Tibial nerve (tissue), 4 donors: ENCODE measurements at places on chromosomes 6 and 20.
A peak's percentile ranks its signal among the peaks of the same experiment; 100 is the strongest.

GRCh38 chr20:24781418-24781980, 167.6 kb upstream of the CST7 start:
- DNase-seq: no peak

GRCh38 chr6:145789443-145789842, 25.2 kb downstream of the FBXO30 start:
- DNase-seq: no peak

- DNase-seq: no peak
Observed at GRCh38 chr20:6384380-6384779, 261.6 kb upstream of the FERMT1 start.

DNA sequence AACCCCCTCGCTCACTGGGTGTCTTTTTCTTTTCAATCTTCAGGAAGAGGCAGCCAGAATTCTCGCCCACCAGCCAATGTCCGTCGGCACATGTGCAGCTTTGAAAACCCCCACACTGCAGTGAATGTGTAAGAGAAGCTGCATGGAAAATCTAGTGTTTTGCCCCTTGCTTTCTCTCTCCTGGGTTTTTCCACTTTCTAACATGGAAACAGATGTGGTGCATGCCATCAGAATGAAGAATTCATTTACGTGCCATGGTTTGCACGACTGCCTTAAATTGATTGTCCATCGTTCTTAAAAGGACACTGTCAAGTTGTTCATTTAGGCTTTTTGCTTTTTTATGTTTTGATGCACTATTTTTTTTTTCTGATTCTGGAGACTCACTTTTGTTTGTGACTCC, 117.1 kb upstream of the RAB32 start:
- DNase-seq: no peak

- no peak for DNase-seq
Observed at GRCh38 chr6:111817451-111818120, 55.7 kb downstream of the FYN start.

DNA sequence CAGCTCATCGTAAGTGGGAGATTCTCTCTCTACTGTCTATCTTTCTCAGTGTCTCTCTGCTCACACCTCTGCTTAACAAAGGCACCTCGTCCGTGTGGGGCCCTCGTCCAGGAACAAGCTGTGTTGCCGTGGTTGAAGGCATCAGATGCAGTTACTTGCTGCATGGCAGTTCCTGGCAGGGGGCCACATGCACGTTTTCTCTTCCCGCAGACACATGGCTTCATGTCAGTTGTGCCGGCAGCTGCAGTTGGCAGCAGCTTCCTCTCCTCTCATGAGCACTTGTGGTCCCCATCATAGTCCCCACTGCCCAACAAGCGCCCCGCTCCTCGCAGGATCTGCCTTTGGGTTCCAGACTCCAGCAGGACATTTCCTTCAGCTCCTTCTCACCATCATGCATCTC, 7.1 kb upstream of the AFDN start:
- no peak for DNase-seq

DNA sequence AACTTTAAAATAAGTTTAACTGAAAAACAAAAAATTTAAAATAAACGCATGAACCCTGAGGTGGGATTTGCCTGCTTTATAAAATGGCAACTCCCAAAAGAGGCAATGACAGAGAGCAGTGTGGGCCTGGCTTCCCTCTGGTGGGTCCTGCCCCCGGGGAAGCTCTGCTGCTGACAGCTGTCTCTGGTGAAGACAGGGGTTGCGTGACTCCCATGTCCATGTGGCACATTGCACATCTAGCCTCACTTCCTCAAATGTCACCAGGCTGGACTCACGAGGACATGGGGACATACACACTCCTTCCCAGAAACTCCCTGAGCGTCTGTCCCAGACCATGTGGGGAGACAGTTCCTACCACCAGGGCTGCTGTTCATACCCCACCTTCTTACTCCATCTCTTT, 66.2 kb downstream of the ABHD12 start:
- peak; percentile 52 for DNase-seq

DNA sequence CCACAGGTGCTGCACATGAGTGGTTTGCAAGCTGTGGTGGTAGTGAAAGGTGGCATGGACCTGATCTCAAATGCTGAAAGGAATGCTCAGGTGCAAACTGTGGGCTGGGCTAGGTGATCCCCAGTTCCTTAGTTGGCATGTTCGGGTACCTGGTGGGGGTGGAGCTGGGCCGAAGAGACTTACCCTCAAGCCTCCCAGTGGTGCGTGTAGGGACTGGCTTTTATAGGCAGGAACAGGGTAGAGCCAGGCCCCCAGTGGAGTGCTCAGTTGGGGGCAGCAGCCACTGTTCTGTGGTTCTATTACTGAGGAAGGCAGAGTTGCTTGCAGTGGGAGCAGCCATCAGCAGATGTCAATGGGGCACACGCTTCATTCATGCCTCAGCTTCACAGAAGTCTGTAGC, 399.8 kb downstream of the HTR1B start:
- DNase-seq: no peak

- no peak for DNase-seq
Observed at GRCh38 chr20:60687213-60687612, 564.8 kb upstream of the CDH4 start.

DNA sequence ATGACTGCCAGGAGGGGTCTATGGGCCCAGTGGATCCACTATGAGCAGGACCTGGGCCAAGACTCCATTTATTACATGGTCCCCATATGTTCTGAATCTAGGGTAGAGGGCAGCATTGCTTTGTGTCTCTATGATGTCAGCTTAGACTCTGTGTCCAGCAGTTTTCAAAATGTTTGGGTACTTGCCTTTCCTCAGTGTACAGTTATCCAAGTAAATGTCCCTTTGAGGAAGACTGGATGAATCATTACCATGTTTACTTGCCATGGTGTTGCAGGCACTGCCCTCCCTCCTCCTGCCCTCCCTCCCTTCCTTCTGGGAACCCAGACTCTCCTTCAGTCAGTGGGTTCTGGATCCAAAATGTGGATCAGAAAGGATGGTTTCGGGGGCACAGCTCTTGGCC, 108.6 kb downstream of the NRN1 start:
- no peak for DNase-seq

GRCh38 chr20:43188861-43189553, 699 bp downstream of the PTPRT start:
- no peak for DNase-seq

- DNase-seq: no peak
Observed at GRCh38 chr6:121405306-121405705, 30.1 kb upstream of the GJA1 start.

DNA sequence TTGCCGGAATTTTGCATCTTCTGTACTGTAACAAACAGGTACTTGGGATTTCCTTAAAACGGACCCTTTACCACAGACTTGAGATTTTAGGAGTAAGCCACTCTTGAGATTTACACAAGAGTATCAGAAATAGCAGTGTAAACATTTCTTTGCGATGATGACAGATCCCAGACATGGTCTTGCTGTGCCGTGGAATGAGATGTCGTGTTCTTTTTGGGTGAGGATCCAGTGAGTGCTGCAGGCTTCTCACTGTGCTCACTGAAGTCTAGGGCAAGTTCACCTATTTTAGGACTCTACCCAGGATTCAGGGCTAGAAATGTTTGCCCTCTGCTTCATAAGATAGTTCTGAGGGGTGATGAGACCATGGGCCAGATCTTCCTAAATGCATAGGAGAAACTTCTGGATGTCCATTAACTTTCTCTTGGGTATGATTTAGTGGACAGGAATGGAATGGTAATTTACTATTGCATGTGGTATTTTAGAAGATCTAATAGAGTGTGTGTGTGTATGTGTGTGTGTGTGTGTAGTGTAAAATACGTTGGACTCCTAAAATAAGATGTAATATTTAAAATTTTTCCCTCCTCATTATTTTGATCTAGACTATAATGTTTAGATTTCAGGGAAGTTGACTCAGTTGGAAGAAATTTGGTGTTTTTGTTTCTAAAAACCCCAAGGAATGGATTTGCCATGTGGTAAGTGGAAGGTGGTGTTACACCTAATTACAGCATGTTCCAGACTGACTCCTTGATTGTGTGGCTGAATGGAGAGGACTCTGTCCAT, 8.5 kb downstream of the LRRC1 start:
- DNase-seq: no peak

GRCh38 chr20:22717466-22717865, 133.1 kb upstream of the FOXA2 start:
- no peak for DNase-seq

DNA sequence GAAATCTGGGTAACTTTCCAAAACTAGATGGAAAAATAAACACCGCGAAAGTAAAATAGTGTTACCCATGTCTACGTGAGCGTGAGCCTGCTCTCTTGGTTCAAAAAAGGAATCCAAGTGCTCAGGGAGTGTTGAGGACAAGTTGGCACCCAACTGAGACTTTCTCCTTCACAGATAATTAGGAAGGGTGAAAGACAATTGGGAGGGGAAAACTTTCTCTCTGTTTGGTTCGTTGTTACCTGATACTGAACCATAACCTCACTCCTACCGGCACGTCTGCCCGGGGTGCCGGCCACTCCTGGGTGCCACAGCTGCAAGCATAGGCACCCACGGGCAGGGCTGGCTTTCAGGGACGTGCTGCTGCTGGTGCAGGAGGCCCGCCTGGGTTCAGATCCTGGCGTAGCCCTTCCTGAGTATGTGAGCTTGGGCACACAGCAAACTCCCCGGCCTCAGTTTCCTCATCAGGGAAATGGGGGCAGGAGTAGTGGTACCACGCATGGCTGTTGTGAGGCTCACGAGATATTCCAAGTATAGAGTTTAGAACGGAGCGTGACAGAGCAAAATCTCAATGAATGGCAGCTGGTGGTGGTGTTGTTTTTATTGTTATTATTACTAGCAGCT, 38.2 kb upstream of the PMEPA1 start:
- no peak for DNase-seq

GRCh38 chr6:170363255-170363654, 56.7 kb downstream of the FAM120B start:
- DNase-seq: no peak

DNA sequence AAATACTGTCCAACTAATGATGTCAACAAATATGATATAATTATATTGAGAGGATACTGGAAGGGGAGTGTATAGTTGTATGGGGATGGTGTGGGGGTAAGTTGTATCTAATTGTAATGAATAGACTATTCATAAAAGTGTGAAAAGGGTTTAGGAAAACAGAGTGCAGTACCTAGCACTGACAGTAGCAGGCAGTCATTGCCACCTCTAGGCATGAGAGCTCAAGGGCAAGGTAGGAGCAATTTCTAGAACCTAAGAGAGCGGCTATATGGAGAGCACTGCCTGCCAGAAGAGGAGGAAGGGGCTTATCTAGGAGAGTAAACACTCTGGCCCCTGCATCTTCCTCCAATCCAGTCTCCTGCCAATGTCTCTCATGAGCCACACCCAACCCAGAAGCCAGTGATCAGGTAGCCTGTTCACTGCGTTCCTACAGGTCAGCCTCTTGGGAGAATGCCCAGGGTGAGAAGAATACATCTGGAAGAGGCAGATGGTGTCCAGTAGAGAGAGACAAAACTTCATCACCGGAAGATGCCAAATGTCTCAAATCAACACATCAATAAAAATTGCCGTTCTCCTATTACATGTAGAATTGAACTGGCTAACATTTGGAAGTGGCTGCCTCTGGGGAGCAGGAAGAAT, 200.0 kb downstream of the LY86 start:
- no peak for DNase-seq

GRCh38 chr6:125985522-125985921, 818 bp upstream of the TRMT11 start:
- DNase-seq: no peak

GRCh38 chr6:111591370-111591900, 14.2 kb downstream of the TRAF3IP2 start:
- peak; percentile 87 for DNase-seq

- no peak for DNase-seq
Observed at GRCh38 chr6:41258196-41258493, 28.3 kb downstream of the TREM1 start.

- no peak for DNase-seq
Observed at GRCh38 chr6:68738039-68738438, 103.0 kb downstream of the ADGRB3 start.

GRCh38 chr6:33957892-33958525, 154.2 kb upstream of the MLN start:
- DNase-seq: no peak

- no peak for DNase-seq
Observed at GRCh38 chr6:93567164-93567563, 147.8 kb upstream of the EPHA7 start.

- DNase-seq: no peak
Observed at GRCh38 chr6:129744201-129744879, 34.4 kb upstream of the ARHGAP18 start.

DNA sequence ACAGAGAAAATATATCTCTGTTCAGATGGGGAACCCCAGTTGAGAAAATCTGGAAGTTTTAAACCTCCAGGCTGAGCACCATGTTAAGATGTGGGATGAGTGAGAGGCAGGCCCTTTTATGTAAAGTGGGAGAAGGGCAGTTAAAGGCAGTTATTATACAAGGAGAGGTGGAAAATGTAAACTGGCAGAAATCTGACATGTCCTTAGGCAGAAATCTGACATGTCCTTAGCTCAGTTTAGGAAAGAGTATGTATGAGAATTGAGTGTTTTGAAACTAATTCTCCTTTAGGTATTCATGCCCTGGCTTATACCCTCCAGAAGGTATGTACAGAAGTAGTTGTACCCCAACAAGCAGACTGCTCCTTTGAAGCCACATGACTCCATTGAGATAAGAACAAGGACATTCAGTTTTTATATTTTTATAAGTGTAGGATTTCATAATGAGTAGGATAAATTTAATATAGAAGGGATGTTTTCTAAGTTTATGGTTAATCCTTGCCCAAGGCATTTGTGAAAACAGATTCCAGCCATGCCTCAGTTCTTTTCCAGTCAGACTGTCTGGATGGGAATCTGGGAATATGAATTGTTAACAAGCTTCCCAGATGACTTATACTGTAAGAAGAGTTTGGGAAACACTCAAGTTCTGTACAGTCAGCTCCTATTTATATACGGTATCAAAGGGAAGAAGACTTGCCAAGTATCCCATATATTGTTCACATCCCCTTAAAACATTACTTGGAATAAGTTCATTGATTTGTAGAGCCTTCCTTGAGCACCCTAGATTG, 87.7 kb downstream of the SCAND1 start:
- DNase-seq: no peak

DNA sequence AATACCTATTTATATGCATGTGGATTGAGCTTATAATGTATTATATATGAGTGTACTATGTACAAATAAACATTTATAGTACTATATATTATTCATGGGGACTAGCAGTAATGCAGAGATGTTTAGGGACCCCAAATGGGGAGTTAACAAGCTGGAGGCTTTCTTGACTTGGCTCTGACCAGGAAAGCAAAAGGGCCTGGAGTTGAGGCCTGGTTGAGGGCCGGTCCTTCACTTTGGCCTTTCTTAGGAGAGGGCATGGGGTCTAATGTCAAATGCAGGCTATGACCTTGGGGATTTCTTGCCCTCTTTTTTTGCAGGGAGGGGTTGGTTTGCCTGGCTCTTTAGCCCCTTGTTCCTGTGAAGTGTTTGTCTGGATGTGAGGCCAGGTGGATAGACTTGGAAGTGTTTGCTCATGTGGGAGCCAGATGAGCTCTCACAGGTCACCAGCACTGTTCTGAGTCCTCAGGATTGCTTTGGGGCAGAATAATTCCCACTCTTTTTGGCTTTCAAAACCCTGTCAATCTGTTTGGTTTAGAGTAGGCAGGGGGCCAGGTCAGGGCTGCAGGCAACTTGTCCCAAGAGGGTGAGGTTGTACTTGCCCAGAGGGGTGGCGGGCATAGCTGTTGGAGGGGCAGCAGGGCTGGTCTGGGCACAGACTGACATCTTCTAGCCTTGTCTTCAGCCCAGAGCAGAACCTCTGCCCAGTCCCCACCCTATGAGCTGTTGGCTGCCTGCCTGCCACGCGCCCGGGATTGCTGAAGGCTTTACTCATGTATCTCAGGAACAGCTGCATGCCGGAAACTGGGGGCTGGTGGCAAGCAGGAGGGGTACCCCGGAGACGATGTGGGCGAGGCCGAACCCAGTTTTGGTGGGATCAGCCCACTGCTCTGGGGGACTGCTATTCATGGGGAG, 14.6 kb downstream of the TJAP1 start:
- peak; percentile 80 for DNase-seq
